ENCODE measurements at places on chromosomes 5 and 9. TPM values are rescaled to one million over a fixed set of nuclear protein-coding genes. Genes with fewer than 3 reads are reported as not detected.

- DNase-seq = no peak
Observed at GRCh38 chr5:174428895-174429294, 295.5 kb upstream of the MSX2 start.

Gene BAAT
- total RNA-seq = 0.16 TPM

DNA sequence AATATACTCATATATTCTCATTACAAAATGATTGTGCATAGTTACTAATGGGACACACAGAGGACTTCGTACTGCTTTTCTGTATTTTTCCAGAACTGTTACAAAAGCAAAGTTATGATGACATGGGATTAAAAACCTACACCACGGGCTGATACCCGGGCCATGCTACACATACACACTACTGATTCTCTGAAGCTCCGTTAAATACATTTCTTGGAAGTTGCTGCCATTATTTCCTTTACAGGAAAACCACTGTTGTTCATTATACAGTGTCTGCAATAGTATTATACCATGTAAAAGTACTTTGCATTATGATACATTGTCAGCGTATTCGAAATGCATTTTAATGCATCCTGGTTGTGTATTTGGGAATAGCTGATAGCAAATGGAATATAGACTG is 32.5 kb downstream of the EBF1 start:
- DNase-seq = no peak

GRCh38 chr9:124262649-124262972 is 4.9 kb downstream of the NEK6 start:
- no peak for DNase-seq

GRCh38 chr5:143583409-143583808 is 179.9 kb upstream of the NR3C1 start:
- DNase-seq = no peak

DNA sequence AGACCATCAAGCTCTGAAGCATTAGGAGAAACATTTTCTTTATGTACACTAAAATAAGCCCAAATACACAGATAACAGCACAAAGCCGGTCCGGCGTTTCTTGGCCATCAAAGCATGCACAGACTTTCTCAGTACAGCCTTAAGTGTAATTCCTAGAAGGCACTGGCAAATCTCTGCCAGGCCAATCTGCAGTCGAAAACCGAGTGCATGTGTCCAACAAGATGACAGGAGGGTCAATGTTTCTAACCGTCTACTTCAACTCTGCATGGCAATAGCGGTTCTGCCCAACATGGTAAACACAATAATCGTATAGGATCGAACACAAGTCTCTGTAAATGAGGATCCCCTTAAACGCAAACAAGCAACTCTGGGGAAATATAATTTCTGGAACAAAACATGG is 1.1 kb downstream of the ARL15 start:
- DNase-seq = no peak

DNA sequence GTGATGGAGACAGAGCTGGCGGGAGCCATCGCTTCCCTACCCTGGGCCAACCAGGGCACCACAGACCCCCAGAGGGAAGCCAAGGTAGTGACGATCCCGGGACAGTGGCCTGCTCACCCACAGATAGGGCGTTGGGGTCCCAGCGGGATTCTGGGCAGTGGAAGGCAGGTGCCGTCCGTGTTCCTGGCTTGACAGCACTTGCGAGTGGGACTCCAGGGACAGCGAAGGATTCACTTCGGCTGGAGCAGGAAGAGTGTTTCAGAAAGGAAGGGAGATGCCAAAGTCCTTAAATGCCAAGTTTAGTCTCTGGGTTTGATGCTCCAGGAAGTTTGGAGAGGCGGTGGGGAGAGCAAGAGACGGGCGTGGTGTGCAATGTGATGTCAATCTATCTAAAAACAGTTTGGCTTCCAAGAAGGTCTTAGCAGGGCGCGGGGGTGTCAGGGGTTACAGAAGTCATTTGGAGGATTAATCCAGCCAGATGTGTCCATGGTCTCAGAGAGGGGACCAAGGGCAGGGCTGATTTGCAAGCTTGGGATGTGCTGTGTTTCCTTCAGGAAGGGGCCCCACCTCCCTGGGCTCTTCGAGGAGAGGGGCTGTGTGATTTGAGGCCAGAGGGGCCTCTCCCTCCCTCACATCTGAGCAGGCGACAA is 74.9 kb downstream of the NTNG2 start:
- no peak for DNase-seq

DNA sequence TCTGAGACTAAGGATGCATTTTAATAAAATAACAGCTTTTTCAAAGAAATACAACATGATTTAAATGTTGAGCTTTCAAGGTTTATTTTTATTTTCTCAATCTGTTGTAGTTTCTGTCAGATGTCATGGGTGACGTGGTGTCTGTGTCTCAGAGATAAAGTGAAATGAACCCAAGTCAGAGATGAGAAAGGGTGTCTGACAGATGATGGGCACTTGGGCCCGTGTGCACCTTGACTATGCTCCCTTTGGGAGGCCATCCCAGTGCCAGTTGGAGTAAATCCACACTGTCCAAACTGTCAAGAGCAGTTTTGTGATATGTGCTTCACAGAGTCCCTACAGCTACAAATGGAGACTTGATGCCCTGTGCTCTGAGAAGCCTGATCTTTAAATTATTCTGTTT is 536.9 kb upstream of the FAM174A start:
- no peak for DNase-seq

DNA sequence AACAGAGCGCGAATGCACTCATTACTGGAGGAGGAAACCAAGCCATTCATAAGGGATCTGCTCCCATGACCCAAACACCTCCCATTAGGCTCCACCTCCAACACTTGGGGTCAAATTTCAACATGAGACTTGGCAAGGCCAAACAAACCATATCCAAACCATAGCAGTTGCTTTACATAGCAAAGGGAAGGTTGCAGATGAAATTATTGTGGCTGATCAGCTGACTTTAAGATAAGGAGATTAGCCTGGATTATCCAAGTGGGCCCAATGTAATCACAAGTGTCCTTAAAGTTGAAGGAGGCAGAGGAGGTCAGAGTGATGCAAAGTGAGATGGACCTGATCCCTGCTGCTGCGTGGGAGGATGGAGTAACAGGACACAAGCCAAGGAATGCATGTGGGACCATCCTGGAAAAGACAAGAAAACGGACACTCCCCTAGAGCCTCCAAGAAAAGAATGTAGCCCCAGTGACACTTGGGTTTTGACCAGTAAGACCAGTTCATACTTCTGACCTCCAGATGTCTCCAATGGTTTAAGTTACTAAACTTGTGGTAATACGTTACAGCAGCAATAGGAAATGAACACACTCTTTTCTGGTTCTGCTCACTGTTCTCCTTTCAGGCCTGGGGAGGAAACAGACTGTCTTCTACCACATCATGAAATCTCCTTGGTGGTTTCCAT is 167.3 kb downstream of the GNAQ start:
- DNase-seq = no peak

Gene NUTM2G
- not detected for total RNA-seq

DNA sequence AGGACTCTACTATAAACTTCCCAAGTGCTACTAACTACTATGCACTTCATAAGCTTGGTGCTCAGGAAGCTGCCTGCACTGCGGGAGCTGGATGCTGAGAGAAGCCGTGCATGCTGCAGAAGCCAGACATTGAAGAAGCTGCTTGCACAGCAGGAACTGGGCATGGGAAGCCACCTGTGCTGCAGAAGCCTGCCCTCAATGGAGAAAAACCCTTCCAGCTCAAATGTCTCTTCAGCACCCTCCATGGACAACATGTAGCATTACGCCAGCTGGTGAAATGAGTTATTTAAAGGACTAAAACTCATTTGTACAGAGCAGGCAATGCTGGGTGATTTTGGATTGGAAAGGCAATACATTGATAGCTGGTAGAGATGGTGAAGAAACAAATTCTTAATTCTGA is 247.2 kb downstream of the KIF4B start:
- no peak for DNase-seq

Gene PCDHA4
- total RNA-seq = 9.0 TPM

GRCh38 chr9:135610290-135611141 is 28.8 kb downstream of the GLT6D1 start:
- DNase-seq = no peak

DNA sequence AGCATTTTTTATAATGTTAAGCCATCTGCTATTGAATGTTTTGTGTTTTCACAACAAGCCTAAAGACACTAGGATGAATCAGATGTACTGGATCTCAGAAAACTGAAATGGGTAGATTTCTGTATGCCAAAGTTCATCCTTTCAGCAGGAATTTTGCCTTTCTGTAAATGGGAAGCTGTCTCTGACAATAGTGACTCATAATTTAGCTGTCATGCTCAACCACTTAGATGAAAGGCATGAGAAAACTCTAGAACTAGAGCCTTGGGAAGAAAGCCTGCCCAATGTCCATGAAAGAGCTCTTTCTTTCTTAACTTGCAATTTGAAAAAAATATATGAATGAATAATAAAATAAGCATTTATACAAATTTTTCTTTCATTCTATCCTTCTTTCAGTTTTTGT is 616.0 kb upstream of the EDIL3 start:
- DNase-seq = no peak

- DNase-seq = no peak
Observed at GRCh38 chr5:95392593-95393182, 1.5 kb downstream of the FAM81B start.

Gene MEIKIN
- not detected for total RNA-seq

GRCh38 chr9:124574534-124575375 is 67.6 kb upstream of the NR5A1 start:
- DNase-seq = no peak

Gene TXNDC8
- not detected for total RNA-seq

Gene KCNV2
- not detected for total RNA-seq

- no peak for DNase-seq
Observed at GRCh38 chr5:135219868-135220267, 179.2 kb downstream of the MACROH2A1 start.

Gene ACTBL2
- total RNA-seq = not detected

GRCh38 chr5:439636-440035 is 3.3 kb upstream of the EXOC3 start:
- DNase-seq = no peak

Gene GABRA6
- total RNA-seq = not detected

GRCh38 chr9:131334629-131335367 is 45.3 kb downstream of the PLPP7 start:
- no peak for DNase-seq

- no peak for DNase-seq
Observed at GRCh38 chr9:69385581-69386033, 60.6 kb downstream of the ENTREP1 start.

- DNase-seq = no peak
Observed at GRCh38 chr9:89420397-89421178, 77.3 kb downstream of the SEMA4D start.

Gene ADCY2
- total RNA-seq = 3.5 TPM

- no peak for DNase-seq
Observed at GRCh38 chr5:169296419-169297143, 4.4 kb downstream of the SLIT3 start.

Gene ANXA2R
- total RNA-seq = 1.2 TPM

Gene PCDHB15
- total RNA-seq = 5.6 TPM

Gene PDLIM4
- total RNA-seq = 37.4 TPM

- no peak for DNase-seq
Observed at GRCh38 chr9:36207546-36208012, 16.9 kb downstream of the CLTA start.

GRCh38 chr5:107876261-107876660 is 205.5 kb upstream of the EFNA5 start:
- DNase-seq = no peak

- peak; percentile 8 for DNase-seq
Observed at GRCh38 chr9:20683351-20684034, 566 bp upstream of the FOCAD start.

Gene EFNA5
- 42.2 TPM for total RNA-seq

- DNase-seq = no peak
Observed at GRCh38 chr5:131973089-131973712, 27.7 kb upstream of the MEIKIN start.

DNA sequence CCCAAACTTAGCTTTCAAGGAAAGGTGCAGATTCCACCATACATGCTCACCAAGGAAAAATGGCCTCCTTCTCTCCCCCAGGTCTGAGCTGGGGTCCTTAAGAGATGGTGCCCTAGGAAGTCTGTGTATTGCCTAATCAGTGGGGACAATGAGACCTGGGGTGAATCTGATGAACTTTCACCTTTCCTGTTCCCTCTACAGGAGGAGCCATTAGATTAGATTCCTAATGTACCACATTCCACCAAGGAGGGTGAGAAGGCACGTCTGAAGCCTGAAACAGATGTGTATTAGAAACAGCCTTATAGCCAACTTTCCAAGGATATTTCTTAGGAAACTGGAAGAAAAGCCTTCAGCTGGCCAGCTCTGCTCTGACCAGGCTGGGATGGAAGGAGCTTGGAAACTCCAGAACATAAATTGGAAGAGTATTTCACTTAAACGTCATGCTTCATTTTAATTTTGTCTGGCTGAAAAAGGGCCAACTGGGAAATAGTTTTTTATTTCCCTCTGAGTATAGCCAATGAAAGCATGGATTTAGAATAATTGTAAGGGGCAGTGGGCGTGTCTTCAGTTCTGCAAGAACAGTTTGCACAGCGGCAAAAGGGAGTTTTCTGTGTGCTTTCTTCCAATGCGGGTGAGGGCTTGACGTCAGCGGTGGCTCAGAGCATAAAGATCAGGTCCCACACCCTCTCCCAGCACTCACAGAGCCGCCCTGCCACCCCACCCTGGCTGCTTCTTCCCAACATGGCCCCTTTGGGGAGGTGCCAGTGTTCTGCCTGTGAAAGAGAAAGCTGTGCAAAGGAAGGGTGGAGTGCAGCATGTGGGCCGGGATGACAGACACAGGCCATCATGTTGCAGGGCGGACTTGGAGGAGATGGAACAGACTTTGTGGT is 210.9 kb downstream of the ESM1 start:
- DNase-seq = no peak

- DNase-seq = no peak
Observed at GRCh38 chr5:109805883-109806282, 116.2 kb downstream of the MAN2A1 start.

- no peak for DNase-seq
Observed at GRCh38 chr5:88235346-88235745, 33.3 kb downstream of the TMEM161B start.
